HFFc6 (cell line): ENCODE measurements at places on chromosomes 5 and 9. TPM values are rescaled to one million over a fixed set of nuclear protein-coding genes. Genes with fewer than 3 reads are reported as not detected.

DNA sequence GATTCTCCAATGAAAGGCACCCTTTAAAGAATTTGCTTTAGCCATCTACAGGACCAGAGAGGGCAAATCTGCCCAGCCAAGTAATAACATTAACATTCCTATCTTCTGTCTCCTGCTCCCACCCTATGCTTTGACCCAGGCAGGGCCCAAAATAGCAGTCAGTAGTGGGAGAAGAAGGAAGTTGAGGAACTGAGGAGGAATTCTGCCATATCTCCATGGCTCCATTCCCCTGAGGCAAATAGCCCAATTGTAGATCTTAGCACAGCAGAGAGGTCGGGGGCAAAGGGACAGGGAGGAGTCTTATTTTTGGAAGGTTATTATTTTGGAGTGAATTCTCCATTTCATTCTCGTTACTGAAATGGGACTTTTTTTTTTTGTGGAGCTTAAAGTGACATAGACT is 111.1 kb upstream of the IFNK start:
- DNase-seq: no peak

Gene BTNL9
- total RNA-seq: not detected in 3 replicates

Gene CDX1
- not detected in 3 replicates for total RNA-seq

Gene TDRD7
- total RNA-seq: 7.7 to 9.8 TPM (median 8.2 TPM) in 3 replicates

GRCh38 chr9:138078846-138079245 is 201.3 kb downstream of the CACNA1B start:
- no peak for DNase-seq

Gene IRX4
- not detected in 3 replicates for total RNA-seq

GRCh38 chr5:151040211-151040747 is 19.9 kb downstream of the GPX3 start:
- peak; percentile 21 for DNase-seq

- no peak for DNase-seq
These were observed 32.4 kb downstream of the C9 start for GRCh38 chr5:39331861-39332381.

DNA sequence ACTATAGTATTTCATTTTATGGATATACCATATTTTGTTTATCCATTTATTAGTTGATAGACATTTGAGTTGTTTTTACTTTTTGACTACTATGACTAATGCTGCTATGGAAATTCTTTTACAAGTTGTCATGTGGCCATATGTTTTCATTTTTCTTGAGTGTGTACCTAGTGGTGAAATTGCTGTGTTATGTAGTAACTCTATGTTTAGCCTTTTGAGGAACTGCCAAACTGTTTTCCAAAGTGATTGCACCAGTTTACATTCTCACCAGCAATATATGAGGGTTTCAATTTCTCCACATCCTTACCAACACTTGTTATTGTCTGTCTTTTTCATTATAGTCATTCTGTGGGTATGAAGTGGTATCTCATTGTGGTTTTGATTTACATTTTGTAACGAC is 75.4 kb downstream of the GRIA1 start:
- peak; percentile 88 for DNase-seq

Gene CWC27
- 19.6 to 25.4 TPM (median 21.5 TPM) in 3 replicates for total RNA-seq

DNA sequence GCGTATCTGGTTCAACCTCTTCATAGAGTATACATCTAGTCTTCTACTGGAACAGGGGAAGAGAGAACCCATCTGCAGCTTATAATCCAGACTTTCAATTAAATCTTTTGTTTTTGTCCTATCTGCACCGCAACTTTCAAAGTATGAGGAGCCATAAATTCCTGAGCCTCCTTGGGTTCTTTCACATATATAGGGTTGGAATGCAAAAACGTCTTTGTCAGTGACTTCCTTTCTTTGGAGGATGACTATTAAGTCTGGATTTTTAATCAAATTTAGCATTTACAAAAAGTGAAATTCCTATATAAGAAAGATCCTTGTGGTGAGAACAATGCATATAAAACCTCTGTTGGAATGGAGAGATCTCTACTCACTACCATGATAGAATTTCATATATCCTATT is 370.8 kb downstream of the TMEM38B start:
- no peak for DNase-seq
